ENCODE measurements at places on chromosomes 4 and X. TPM values are rescaled to one million over a fixed set of nuclear protein-coding genes. Genes with fewer than 3 reads are reported as not detected.

The LIN54 gene
- 7.8 TPM for total RNA-seq

- ATAC-seq, result no peak
Observed at GRCh38 chr4:8396762-8397406, 43.6 kb downstream of the ACOX3 start.

GRCh38 chrX:7170898-7171297, 22.9 kb upstream of the PUDP start:
- ATAC-seq, result no peak

GRCh38 chr4:186079694-186080093, 10.7 kb downstream of the TLR3 start:
- ATAC-seq, result no peak

DNA sequence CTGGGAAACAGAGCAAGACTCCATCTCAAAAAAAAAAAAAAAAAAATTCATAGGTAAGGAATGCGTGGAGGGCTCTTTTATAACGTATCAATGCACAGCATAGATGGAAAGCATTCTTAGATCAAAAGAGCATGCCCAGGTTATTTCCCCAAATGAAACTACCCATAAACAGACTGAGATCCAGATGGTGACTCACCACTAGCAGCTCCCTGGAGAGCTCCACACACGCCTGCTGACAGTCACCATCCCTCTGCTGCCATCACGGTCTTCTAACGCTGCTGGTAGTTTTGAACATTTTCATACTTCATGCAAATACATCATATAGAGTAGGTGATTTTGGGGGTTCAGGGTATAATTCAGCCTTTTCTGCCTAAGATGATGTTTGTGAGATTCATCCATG, 136.9 kb downstream of the ASMT start:
- ATAC-seq, result no peak

All from gastroesophageal sphincter (tissue), 4 donors.